Islet precursor cell (in vitro differentiated cells): ENCODE measurements at places on chromosomes 16 and 17.
A peak's percentile ranks its signal among the peaks of the same experiment; 100 is the strongest.

DNA sequence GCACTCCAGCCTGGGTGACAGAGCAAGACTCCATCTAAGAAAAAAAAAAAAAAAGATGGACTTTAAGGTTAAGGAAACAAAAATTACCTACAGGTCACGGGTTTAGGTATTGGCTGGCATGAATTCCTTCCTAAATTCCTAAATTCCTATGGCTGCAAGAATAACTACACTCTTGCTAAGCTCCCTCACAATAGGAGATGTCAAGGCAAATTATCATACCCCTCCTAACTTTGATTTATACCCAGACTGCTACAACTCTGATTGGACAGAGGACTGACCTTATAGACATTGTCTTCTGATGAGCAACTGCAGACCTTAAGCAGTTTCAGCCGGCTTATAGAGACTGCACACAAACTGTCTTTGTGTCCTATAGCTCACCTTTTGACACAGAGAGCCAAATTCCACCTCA lies 25.1 kb upstream of the TMC7 start:
- no peak for DNase-seq

DNA sequence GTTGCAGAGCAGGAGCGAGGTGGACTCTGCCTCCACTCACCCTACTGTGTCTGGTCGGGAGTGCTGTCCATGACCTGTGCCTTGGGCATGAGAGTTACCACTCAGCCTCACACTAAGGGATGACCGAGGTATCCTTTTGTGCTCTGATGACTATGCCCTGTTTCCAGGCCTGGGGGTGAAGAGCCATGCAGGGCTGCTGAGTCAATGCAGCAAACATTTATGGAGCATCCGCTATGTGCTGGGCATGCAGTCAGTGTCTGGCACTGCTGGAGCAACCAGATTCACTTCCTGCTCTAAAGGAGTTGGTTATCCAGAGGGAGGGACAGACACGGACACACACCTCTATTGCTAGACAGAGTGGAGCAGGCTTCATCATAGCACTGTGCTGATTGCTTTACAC lies 7.6 kb upstream of the HNF1B start:
- peak; percentile 92 for DNase-seq

DNA sequence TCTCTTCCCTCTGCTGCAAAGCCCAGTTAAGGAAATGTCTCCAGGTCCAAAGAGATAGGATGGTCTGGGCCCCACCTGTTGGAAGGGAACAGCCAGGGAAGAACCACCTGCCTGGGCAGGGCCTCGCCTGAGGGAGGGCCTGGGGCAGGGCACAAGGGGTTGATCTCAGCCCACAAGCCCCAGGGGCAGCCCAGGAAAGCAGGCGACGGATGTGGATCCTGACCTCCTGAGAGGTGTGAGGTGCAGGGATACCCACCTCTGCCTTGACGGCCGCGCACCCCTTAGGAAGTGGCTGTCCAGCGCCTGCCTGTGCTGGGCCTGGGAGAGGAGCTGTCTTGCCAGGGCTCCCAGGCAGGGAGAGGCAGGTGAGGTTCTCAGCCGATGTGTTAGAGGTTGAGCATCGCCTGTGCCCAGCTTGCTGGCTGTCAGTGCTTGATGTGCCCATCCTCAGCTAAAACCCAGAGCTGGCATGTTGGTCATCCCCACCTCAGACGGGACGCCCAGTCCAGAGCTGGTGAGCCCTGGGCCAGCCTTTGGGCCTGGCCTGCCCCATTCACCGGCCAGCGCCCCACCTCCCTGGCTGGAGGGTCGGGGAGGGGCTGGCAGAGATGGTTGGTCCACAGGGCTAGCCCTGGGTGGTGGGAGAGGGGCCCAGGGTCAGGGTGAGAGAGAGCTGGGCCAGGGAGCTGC lies 434 bp downstream of the CEMP1 start:
- DNase-seq, result peak; percentile 54

DNA sequence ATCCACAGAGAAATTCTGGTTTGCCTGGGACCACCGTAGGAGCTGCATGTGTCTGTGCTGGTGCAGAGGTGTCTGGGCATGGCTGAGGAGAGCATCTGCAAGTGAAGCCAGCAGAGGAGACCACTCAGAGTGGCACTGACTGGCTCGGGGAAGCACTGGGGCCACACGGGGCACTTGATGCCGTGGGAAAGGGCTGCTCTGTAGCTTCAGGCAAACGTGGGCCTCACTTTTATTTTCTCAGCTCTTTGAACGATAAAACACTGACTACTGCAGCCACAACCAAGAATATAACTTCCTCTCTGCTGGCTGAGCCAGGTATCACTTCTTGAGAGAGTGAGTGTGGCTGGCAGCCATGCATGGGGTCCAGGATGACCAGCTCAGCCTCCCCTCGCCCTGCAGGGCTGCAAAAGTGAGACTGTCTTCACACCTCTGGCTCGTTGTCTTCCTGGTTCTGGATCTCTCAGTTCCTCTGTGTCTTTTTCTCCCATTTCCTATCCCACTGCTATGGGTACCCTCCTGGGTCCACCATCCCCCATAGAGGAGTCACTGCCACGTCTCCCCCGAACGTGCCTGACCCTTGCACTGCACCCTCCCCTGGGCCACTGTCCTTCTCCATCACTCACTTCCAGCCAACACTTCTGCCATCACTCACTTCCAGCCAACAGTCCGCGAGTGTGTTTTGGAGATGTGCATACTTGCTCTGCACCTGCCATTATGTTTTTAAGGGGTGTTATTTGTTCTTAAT lies 201.4 kb upstream of the CHMP6 start:
- peak; percentile 55 for DNase-seq

- peak; percentile 93 for DNase-seq
Observed at GRCh38 chr16:14070877-14071575, at the start of gene MRTFB. Gene MRTFB, plus strand, starts transcription at chr16:14071319. Its CDS starts 69,288 bp downstream, at chr16:14140607.

DNA sequence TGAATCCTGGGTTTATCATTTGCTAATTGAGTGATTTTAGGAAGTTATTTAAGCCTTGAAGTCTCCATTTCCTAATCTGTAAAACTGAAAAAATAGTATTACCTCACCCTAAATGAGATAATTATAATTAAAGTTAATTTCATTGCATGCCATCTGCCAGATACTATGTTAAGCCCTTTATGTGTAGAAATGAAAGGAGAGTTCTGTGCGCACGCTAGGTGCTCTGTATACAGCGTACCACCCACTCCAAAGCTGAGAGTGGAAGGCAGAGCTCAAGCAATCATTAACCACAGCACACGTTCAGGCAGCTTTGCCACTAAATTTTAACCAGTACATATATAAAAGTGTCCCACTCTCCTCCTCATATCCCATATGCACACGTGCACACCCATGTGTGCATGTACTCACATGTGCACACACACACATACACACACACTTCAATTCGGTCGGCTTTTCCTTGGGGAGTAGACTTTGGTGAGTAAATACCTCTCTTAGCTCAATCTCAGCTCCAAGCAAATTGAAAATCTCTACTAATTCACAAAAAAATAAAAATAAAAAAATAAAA lies 204.8 kb downstream of the GRIN2A start:
- DNase-seq, result no peak

GRCh38 chr17:58051468-58051867 lies 31.8 kb upstream of the DYNLL2 start:
- no peak for DNase-seq

DNA sequence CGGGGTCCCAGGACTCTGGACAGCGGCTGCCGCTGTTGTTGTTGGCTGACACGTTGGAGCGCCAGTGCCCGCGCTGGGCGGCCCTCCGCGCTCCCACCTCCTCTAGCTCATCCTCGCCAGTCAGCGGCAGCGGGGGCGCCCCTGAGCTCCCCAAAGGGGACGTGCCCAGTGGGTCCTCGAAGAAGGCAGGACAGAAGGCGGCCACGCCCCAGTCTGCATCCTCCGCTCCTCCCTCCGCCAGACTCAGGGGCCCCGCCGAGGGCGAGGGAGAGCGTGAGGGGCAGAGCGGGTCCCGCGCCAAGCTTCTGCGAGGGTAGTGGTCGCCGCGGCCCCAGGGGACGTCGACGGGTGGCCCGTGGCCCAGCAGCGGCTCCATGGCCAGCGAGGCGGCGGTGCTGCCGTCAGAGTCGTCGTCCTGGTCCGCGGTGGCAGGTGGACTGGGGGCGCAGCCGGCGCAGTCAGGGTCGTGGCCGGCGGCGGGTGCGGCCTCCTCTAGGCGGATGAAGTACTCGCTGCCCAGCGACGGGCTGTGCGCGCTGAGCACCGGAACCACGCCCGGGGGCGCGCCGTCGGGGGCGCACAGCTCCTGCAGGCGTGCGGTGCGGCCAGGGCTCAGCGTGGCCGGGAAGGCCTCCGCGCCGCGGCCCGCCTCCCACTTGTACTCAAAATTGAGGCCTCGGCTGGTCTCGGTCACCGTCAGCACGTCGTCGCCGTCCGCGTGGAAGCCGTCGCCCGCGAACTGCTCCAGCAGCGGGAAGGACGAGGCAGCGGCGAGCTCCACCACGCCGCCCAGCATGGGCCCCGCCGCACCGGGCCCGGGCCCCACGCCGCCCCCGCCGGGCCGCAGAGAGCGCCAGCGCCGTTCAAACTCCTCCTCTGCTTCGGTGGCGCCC lies 43.2 kb upstream of the PVALEF start:
- no peak for DNase-seq

GRCh38 chr17:43945074-43945829 lies 3.0 kb upstream of the PPY start:
- no peak for DNase-seq

- peak; percentile 74 for DNase-seq
Observed at GRCh38 chr16:52446080-52446479, 100.9 kb downstream of the TOX3 start.

GRCh38 chr17:19298569-19299213 lies 61.5 kb downstream of the EPN2 start:
- DNase-seq, result no peak

- no peak for DNase-seq
Observed at GRCh38 chr16:11884035-11884434, 31.7 kb downstream of the GSPT1 start.

DNA sequence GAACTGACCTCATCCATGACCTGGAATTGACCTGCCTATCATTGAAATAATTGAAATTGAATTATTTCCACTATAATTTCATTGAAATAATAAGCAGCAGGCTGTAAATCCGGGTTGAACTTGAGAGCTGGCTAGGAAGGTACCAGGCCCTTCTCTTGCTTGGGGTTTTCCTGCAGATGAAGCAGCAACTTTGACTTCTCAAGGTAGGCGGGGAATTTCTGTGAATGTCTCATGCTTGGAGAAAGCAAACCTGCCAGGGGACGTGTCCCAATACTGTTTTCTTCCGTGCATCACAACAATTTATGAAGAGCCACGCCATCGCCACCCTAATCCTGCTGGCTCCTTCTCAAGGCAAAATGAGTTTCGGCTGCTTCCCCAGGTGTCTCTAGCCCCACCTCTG lies 97.5 kb upstream of the XYLT1 start:
- no peak for DNase-seq

- no peak for DNase-seq
Observed at GRCh38 chr16:22989598-22989997, 159.7 kb downstream of the USP31 start.

DNA sequence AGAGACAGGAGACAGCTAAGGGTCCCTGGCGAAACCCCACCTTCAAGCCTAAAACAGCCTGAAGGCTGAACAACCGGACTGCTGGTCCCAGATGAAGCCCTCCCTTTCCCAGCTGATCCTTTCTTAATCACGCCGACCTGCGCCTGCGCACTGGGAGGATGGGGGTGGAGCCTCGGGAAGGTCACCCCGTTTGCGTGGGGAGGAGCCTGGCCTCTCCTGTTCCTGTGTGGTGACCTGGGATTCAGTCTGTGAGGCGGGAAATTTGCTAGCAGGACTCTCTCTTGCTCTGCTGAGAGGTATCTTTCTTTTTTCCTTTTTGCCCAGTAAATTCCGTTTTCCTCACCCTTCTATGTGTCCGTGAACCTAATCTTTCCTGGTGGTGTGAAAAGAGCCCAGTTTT lies 9.6 kb downstream of the FAM20A start:
- peak; percentile 58 for DNase-seq

GRCh38 chr17:76929148-76929547 lies 60.9 kb downstream of the MGAT5B start:
- no peak for DNase-seq

- no peak for DNase-seq
Observed at GRCh38 chr17:83193336-83194185, 114.2 kb downstream of the METRNL start.

DNA sequence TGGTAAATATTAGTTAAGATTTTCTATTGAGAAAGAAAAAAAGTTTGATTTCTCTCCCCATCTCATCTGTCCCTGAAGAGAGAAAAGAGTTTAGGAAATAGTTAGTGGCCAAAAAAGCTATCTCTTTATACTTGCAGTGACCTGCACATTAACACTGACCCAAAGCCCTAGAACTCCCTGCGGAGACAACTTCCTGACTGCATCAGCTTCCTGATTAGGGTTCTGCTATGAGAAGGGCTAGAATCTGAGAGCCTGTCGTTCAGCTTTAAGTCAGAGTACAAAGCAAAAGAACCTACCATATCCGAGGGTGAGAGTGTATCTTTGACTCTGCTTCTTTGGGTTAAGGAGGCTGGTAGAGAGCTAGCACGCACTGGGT lies 24.7 kb downstream of the LIMD2 start:
- no peak for DNase-seq

GRCh38 chr17:38685491-38685890 lies 10.7 kb upstream of the EPOP start:
- no peak for DNase-seq

DNA sequence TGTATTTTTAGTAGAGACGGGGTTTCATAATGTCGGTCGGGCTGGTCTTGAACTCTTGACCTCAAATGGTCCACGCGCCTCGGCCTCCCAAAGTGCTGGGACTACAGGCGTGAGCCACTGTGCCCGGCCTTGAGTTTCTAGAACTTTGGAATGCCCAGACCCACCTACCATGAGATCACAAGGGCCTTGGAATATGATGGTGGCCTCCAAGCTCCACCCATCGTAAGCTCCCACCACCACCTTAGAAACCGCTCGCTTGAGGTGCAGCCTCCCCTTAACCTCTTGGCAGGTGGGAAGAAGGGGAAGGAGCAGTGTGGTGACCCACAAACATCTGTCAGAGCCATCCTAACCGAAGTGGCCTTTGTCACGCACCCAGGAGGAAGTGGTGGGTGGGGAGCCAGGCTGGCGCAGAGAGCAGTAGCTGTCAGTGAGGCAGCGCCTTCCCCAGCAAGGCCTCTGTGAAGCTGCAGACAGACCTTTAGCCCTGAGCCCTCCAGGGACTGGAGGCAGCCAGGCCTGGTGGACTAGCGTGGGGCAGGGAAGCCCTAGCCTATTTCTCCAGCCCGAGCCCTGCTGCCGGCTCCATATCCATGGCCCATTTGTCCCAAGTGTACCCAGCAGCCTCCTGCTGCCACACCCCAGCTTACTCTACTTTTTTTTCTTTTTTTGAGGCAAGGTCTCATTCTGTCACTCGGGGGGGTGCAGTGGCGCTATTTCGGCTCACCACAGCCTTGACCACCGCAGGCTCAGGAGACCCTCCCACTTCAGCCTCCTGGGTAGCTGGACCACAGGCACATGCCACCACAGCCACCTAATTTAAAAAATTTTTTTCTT lies 13.1 kb upstream of the SEPHS2 start:
- no peak for DNase-seq

DNA sequence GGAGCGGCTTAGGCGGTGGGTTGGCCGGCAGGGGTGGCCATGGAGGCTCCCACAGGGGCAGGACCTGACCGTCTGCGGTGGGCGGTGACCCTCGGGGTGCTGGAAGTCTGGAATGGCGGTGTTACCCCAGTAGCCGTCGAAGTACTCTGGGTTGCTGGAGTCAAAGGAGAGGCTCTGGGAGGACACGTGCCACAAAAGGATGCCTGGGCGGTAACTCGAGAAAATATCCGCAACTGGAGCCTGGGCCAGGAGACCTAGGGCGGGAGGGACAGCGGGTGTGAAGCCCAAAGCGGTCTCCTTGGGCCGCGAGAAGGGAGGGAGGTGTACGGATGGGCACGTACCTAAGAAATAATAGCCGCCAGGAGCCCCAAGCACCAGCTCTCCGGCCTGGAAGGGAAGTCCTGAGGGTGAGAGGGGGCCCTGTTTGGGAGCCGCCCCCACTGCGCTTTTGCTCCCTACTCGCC lies 4.6 kb downstream of the ITGA2B start:
- DNase-seq, result no peak
